ENCODE measurements at places on chromosomes 12 and 14. TPM values are rescaled to one million over a fixed set of nuclear protein-coding genes. Genes with fewer than 3 reads are reported as not detected.

- no peak for DNase-seq
Observed at GRCh38 chr12:80811957-80812708, 95.4 kb downstream of the MYF5 start.

DNA sequence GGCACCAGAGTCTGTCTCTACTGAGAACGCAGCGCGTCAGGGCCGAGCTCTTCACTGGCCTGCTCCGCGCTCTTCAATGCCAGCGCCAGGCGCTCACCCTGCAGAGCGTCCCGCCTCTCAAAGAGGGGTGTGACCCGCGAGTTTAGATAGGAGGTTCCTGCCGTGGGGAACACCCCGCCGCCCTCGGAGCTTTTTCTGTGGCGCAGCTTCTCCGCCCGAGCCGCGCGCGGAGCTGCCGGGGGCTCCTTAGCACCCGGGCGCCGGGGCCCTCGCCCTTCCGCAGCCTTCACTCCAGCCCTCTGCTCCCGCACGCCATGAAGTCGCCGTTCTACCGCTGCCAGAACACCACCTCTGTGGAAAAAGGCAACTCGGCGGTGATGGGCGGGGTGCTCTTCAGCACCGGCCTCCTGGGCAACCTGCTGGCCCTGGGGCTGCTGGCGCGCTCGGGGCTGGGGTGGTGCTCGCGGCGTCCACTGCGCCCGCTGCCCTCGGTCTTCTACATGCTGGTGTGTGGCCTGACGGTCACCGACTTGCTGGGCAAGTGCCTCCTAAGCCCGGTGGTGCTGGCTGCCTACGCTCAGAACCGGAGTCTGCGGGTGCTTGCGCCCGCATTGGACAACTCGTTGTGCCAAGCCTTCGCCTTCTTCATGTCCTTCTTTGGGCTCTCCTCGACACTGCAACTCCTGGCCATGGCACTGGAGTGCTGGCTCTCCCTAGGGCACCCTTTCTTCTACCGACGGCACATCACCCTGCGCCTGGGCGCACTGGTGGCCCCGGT is at the start of gene PTGDR:
Gene PTGDR (plus strand): TSS at position 198 of the 778 bp plus-strand sequence. CDS start 117 bp downstream, at position 315.
- DNase-seq = no peak

- no peak for DNase-seq
Observed at GRCh38 chr14:64993266-64993930, 6.7 kb downstream of the FNTB start.

DNA sequence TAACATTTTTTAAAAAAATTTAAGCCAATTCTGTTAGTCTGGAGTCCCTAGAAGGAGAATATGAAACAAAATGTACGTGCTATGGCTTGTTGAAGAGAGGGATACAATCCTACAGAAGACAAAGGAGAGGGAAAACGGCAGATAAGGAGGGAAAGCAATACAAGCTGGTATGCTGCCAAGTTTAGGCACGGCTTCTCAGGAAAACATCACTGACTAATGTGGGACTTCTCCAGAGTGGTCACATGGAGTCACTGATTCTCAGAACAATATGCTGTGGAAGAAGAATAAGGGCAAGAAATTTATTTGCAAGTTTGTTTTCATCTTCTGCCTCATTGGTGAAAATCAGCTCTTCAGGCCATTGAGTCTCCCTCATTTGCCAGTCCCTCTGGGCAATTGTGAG is 22.9 kb upstream of the NR1H4 start:
- DNase-seq = no peak

- DNase-seq = no peak
Observed at GRCh38 chr14:35155962-35156361, 33.6 kb downstream of the PRORP start.

GRCh38 chr14:87491816-87492215 is 501.2 kb downstream of the GALC start:
- no peak for DNase-seq

- no peak for DNase-seq
Observed at GRCh38 chr12:54579258-54579657, 9.2 kb downstream of the PPP1R1A start.

- DNase-seq = no peak
Observed at GRCh38 chr14:32977913-32978312, 39.2 kb downstream of the NPAS3 start.

- DNase-seq = no peak
Observed at GRCh38 chr14:99454246-99454645, 26.4 kb downstream of the SETD3 start.

DNA sequence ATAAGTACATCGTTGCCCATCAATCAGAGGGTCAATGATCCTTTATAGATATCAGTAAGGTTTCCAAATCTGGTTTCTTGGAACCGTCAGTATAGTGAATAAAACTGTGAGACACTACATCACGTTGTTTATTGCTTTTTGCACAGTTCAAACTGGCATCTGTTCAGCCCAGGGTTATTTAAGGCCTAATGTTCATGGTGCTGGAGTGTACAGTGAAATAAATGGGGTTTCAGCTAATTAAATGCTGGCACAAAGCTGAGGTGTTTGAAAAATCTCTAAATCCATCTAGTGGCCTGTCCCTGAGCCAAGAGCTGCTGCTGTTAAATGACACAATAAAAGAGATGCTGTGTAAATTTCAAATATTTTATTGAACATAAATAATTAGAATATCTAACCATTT is 69.9 kb downstream of the RPS29 start:
- DNase-seq = no peak

- no peak for DNase-seq
Observed at GRCh38 chr12:52036587-52037171, 14.6 kb upstream of the NR4A1 start.

DNA sequence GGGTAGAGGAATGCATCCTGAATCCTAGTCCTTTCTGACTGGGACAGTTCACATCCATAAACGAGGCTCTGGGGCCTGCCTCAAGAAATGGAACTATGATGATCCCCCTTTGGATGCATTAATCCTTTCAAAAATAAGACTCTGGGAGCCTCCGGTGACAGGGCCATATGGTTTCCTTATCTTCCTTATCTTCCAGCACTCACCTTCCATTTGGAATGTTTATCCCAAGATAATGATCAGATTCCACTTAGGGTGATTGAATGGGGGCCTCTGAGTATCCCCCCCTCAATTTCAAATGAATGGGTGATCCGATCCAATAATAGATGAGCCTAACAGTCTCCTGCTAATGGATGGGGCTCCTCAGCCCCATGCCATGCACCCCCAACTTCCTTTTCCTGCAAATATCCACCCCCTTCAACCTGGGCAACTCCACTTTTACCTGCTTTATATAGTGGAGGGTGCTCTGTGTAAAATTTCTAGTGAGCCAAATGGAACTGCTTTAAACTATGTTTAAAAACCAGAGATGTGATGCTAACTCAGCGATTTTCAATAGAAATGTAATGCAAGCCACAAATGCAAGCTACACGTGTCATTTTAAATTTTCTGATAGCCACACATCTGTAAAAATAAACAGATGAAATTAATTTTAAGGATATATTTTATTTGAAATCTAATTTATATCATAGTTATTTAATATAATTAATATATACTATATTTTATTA is 157.8 kb downstream of the ZFP36L1 start:
- no peak for DNase-seq

GRCh38 chr12:46439793-46440511 is 67.4 kb upstream of the SLC38A2 start:
- DNase-seq = no peak

GRCh38 chr14:33669111-33669510 is 281.8 kb downstream of the EGLN3 start:
- no peak for DNase-seq

PCK2 gene
- polyA plus RNA-seq = 3.6 TPM

ASIC1 gene
- polyA plus RNA-seq = 9.1 TPM

MTERF2 gene
- 34.7 TPM for polyA plus RNA-seq

IGF1 gene
- polyA plus RNA-seq = 33.4 TPM

TUNAR gene
- polyA plus RNA-seq = 0.06 TPM

CPM gene
- polyA plus RNA-seq = 2.5 TPM

TAS2R8 gene
- not detected for polyA plus RNA-seq

All from forelimb muscle (tissue), 1 donor.